ENCODE measurements at places on chromosomes 11 and 22. TPM values are rescaled to one million over a fixed set of nuclear protein-coding genes. Genes with fewer than 3 reads are reported as not detected.

DNA sequence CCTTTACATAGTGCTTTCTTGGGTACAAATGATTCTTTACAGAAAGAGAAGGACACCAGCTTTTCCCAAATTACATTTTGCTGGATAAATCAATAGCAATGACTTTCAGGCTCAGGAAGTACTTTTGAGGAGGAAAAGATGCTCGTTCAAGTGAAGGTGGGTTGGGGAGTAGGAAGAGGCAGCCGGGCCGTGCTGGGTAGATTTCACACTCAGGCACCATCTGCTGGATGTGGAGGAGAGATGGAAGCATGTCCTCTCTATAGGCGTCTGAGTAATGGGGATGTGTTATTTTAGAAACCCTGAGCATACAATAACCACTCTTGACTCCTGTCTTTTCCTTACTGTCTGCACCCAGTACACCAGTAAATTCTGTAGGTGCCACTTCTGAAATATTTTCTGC, 152.3 kb upstream of the LARGE1 start:
- H3K36me3 ChIP-seq, result no peaks in the 10 kb centered on the region
- H3K4me3 ChIP-seq, result no peak overlapping the region
- no peak overlapping the region for H3K27ac ChIP-seq
- H3K4me1 ChIP-seq, result no peaks in the 10 kb centered on the region
- no peaks in the 10 kb centered on the region for H3K27me3 ChIP-seq

GRCh38 chr22:22161924-22162851, 82.4 kb upstream of the VPREB1 start:
- peaks cover 22% of the 10 kb centered on the region for H3K27me3 ChIP-seq
- H3K4me1 ChIP-seq, result no peaks in the 10 kb centered on the region
- no peaks in the 10 kb centered on the region for H3K36me3 ChIP-seq
- no peak for DNase-seq
- no peak overlapping the region for H3K27ac ChIP-seq

DNA sequence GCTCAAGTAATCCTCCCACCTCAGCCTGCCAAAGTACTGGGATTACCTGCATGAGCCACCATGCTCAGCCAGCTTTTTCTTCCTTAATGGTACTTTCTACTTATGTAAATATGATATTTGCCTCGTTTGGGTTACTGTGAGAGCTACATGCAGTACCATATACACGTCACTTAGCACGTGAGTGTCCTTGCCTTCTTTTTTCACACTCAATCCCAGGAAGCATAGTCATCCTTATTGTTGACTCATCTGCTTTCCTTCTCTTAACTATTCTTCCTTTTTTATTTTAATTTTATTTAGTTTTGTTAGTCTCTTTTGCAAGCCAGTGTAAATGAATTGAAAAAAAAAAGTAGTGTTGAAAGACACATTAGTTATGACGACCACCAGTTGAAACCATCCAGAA, 205.9 kb downstream of the HIPK3 start:
- peaks cover 2% of the 10 kb centered on the region for H3K27me3 ChIP-seq
- peak; percentile 67 for DNase-seq
- peak overlapping the region; percentile 45 for H3K4me3 ChIP-seq

- no peaks in the 10 kb centered on the region for H3K4me1 ChIP-seq
- H3K27ac ChIP-seq, result no peak overlapping the region
- H3K36me3 ChIP-seq, result peaks cover 36% of the 10 kb centered on the region
- H3K4me3 ChIP-seq, result no peak overlapping the region
Observed at GRCh38 chr22:30931541-30932300, 36.9 kb downstream of the MORC2 start.

- H3K4me3 ChIP-seq, result peak overlapping the region; percentile 89
- H3K4me1 ChIP-seq, result peaks cover 18% of the 10 kb centered on the region
- H3K36me3 ChIP-seq, result no peaks in the 10 kb centered on the region
- peaks cover 4% of the 10 kb centered on the region for H3K27me3 ChIP-seq
- H3K27ac ChIP-seq, result peak overlapping the region; percentile 88
Observed at GRCh38 chr22:43812890-43813289, 785 bp upstream of the EFCAB6 start.

DNA sequence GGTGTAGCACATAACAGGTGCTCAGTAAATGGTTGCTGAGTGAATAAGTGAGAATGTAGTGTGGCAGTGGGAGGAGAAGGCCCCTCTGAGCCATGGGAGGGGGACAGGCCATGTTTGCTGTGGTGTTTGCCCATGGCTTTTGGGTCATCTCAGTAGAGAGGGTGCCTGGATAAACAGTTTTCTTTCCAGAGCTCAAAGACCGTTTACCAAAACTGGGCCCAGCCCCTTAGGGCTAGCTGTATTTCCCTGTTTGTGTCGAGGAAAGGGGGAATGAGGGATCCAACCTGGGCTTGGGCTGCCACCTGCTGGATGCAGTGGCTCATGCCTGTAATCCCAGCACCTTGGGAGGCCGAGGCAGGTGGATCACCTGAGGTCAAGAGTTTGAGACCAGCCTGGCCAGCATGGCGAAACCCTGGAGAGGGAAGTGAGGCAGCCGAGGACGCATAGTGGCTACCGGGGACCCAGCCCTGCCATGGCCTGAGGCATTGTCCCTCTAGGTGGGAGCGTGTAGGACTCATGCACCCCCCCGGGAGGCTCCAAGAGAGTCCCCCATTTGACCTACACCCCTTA, 8.7 kb upstream of the LTO1 start:
- peaks cover 18% of the 10 kb centered on the region for H3K4me1 ChIP-seq
- no peaks in the 10 kb centered on the region for H3K36me3 ChIP-seq
- no peak overlapping the region for H3K27ac ChIP-seq
- peaks cover 4% of the 10 kb centered on the region for H3K27me3 ChIP-seq
- H3K4me3 ChIP-seq, result no peak overlapping the region

PRR14L gene
- 33.4 TPM for total RNA-seq

GRCh38 chr11:110147962-110148709, 54.9 kb downstream of the ZC3H12C start:
- peaks cover 34% of the 10 kb centered on the region for H3K4me1 ChIP-seq
- no peaks in the 10 kb centered on the region for H3K27me3 ChIP-seq
- H3K4me3 ChIP-seq, result peak overlapping the region; percentile 33
- 0 out of 2 replicates have a peak, but pooled peaks cover 5% of the 10 kb centered on the region for H3K36me3 ChIP-seq
- H3K27ac ChIP-seq, result peak overlapping the region; percentile 64

DNA sequence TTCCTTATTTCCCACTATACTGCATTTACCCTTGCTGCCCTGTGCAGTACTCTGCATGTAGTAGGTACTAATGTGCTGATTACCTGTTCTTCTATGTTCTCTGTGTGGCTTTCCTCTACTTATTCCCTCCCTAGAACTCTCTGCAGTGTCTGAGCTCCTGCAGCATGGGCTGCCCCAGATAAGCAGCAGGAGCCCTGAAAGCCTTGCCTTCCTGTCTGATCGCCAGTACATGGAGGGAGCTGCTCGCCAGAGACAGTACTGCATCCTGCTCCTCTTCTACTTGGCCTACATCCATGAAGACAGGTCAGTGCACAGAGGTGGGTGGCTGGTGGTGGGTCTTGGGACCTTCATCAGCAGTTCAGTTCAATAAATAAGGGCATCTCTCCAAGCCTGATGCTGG, 42.2 kb upstream of the CCDC134 start:
- H3K4me3 ChIP-seq, result no peak overlapping the region
- H3K27me3 ChIP-seq, result peaks cover 21% of the 10 kb centered on the region
- H3K4me1 ChIP-seq, result no peaks in the 10 kb centered on the region
- no peak for DNase-seq
- no peaks in the 10 kb centered on the region for H3K36me3 ChIP-seq

DNA sequence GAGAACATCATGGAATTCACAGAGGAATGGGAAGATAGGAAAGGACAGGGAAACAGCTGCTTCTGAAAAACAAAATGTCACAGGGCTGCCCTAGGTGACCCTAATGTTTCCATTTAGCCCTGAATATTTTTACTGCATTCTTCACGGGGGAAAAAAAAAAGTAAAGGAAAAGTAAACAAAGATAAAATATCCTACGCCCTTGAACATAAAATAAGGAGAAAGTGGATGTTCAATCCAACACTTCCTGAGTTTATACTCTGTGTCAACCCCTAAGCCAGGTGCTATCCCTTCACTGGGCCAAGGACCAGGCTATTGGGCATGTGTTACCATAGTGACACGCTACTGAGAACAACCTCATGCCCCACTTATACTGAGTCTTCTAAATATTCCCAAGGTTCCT, 84.7 kb downstream of the FAM76B start:
- peaks cover 17% of the 10 kb centered on the region for H3K4me1 ChIP-seq
- H3K27ac ChIP-seq, result no peak overlapping the region
- H3K36me3 ChIP-seq, result no peaks in the 10 kb centered on the region
- peaks cover 15% of the 10 kb centered on the region for H3K27me3 ChIP-seq

PHLDB1 gene
- 111 TPM for total RNA-seq

DNA sequence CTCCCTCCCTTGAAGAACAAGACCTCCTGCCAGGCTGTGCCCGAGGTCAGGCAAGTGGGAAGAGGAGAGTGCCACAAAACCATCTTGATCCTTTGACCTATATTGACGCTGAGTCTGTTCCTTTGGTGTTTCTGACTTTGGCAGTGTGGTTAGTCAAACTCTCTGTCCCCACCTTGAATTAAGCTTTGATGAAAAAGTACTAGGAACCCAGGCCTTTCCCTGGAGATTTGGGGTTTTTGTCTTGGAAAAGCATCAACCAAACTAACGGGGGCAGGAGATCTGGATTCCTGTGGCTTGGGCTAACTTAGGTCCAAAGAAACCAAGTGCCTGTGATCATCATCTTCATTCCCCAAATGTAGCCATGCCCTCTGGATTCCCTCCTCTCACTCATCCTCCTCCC, 40.4 kb downstream of the ARFGAP2 start:
- H3K27me3 ChIP-seq, result peaks cover 2% of the 10 kb centered on the region
- no peak for DNase-seq
- no peak overlapping the region for H3K27ac ChIP-seq
- peaks cover 11% of the 10 kb centered on the region for H3K36me3 ChIP-seq

MRGPRF gene
- 60.6 TPM for total RNA-seq

- peaks cover 5% of the 10 kb centered on the region for H3K27me3 ChIP-seq
- no peak overlapping the region for H3K27ac ChIP-seq
- H3K4me1 ChIP-seq, result peaks cover 13% of the 10 kb centered on the region
- H3K4me3 ChIP-seq, result no peak overlapping the region
- DNase-seq, result peak; percentile 69
Observed at GRCh38 chr11:8092587-8093424, 11.8 kb downstream of the TUB start.

MUC15 gene
- total RNA-seq, result not detected

DNA sequence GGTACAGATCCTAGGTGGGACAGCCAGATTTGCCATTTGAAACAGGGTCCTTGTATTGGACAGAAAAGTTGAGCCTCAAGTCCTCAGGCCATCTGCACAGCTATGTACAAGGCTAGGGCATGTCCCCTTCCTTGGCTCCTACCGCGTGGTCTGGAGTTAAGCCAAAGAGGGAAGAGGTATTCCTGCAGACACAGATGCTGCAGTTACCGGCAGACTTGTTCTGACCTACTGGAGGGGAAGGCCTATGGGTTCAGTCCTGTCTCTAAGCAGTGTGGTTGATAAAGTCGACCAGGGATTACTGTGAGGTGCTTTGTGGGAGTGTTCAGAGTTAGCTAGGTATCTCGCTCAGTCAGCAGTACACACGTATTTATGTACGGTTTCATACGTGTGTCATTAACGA, 180.6 kb downstream of the ADAMTS15 start:
- no peak overlapping the region for H3K27ac ChIP-seq
- H3K4me3 ChIP-seq, result no peak overlapping the region
- H3K36me3 ChIP-seq, result no peaks in the 10 kb centered on the region
- H3K4me1 ChIP-seq, result peaks cover 44% of the 10 kb centered on the region
- no peak for DNase-seq
- peaks cover 2% of the 10 kb centered on the region for H3K27me3 ChIP-seq

- H3K27me3 ChIP-seq, result no peaks in the 10 kb centered on the region
- no peak overlapping the region for H3K27ac ChIP-seq
- no peaks in the 10 kb centered on the region for H3K4me1 ChIP-seq
- no peak for DNase-seq
- H3K4me3 ChIP-seq, result no peak overlapping the region
Observed at GRCh38 chr11:75001686-75002085, 13.0 kb downstream of the NEU3 start.

- H3K36me3 ChIP-seq, result 0 out of 2 replicates have a peak, but pooled peaks cover 4% of the 10 kb centered on the region
- H3K4me1 ChIP-seq, result peaks cover 44% of the 10 kb centered on the region
- no peaks in the 10 kb centered on the region for H3K27me3 ChIP-seq
Observed at GRCh38 chr11:65309006-65309405, 5.7 kb upstream of the CDC42EP2 start.

- H3K27ac ChIP-seq, result peak overlapping the region; percentile 65
- H3K4me3 ChIP-seq, result peak overlapping the region; percentile 53
- H3K4me1 ChIP-seq, result peaks cover 58% of the 10 kb centered on the region
- no peaks in the 10 kb centered on the region for H3K36me3 ChIP-seq
Observed at GRCh38 chr11:35354644-35355043, 64.7 kb downstream of the SLC1A2 start.

DNA sequence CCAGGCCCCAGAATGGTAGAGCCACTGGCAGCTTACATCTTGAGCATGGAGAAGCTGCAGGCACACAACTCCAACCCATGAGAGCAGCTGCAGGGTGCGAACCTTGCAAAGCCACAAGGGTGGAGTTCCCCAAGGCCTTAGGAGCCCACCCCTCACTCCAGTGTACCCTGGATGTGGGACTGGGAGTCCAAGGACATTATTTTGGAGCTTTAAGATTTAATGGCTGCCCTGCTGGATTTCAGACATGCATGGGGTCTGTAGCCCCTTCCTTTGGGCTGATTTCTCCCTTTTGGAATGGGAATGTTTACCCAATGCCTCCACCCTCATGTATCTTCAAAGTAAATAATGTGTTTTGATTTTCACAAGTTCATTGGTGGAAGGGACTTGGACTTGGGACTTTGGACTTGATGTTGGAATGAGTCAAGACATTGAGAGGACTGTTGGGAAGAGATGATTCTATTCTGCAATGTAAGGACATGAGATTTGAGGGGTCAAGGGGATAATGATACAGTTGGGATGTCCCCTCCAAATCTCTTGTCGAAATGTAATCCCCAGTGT, 1.1 kb upstream of the KRTAP5-7 start:
- H3K36me3 ChIP-seq, result no peaks in the 10 kb centered on the region
- peaks cover 10% of the 10 kb centered on the region for H3K27me3 ChIP-seq
- H3K27ac ChIP-seq, result no peak overlapping the region
- no peaks in the 10 kb centered on the region for H3K4me1 ChIP-seq

DNA sequence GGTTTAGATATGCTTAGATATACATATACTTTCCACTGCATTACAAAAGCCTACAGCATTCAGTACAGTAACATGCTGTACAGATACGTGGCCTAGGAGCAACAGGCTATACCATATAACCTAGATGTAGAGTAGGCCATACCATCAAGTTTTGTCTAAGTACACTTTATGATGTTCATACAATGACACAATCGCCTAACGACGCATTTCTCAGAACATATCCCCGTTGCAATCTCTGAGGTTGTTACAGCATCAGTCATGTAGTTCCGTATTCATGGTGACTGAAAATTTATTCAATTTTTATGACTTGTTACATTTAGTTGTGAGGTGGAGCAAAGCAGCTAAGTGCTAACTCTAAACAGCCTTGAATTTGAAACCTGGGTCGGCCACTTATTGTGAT, 6.7 kb downstream of the ZBTB44 start:
- H3K4me1 ChIP-seq, result peaks cover 11% of the 10 kb centered on the region
- H3K4me3 ChIP-seq, result no peak overlapping the region
- H3K27ac ChIP-seq, result no peak overlapping the region
